Activated naive CD4-positive, alpha-beta T cell treated with Interleukin-2 at 50 U/mL for 16 hours (primary cell): ENCODE measurements at places on chromosomes 5 and 9.

DNA sequence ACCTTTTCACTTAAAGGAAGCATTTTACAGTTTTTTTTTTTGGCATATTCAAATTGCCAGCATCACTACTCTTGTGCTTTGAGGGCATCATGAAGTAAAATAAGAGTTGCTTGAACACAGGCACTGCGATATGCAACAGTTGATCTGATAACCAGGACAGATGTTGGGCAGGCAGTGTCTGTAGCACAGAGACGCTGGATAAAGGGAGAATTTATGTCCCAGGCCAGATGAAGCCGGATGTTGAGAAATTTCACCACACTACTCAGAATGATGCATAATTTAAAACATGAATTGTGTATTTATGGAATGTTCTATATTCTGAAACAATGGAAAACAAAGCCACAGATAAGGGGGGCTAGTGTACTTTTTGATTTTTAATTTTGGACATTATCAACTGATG is 71.4 kb downstream of the SLC12A2 start:
- DNase-seq, result no peak

DNA sequence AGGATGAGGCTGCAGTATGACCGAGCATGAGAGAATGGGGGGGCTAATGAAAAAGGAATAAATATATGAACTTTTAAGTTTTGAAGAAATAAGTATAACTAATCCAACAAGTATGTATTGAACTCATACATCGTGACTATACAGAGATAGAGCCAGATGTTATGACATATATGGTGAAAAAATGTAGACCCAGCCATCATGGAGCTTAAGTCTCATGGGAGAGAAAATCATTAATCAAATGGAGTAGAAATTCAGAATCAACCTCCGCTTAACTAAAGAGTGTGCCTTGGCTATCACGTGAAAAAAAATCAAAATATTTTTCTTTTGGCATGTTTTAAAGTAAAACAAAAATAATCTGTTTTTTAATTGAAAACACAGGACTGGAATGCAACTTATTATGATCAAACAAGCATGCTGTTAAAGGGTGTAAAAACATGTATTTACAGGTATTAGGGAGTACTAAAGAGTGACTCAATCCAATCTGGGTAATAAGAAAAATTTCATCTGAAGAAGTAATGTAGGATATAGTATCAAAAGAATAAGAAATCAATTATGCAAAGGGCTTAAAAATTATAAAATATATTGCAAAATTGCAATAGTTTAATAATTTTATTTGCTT is 868.5 kb upstream of the NUDT12 start:
- DNase-seq, result no peak

DNA sequence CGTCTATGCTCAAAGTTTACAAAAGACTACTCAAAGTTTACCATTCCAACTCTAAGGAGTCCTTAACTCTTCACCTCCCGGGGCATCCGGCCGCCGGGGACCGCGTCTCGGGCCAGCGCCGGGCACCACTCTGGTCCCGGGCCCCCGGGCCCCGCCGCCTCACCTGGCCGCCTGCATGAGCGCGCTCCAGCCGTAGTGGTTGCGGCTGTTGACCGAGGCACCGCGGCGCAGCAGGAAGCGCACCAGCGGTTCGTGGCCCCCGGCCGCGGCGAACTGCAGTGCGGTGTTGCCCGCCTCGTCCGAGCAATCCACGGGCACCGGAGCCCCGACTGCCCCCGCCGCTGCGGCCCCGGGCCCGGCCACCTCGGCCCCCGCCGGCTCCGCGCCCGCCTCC is 388 bp downstream of the ANKS6 start:
- peak; percentile 12 for DNase-seq

DNA sequence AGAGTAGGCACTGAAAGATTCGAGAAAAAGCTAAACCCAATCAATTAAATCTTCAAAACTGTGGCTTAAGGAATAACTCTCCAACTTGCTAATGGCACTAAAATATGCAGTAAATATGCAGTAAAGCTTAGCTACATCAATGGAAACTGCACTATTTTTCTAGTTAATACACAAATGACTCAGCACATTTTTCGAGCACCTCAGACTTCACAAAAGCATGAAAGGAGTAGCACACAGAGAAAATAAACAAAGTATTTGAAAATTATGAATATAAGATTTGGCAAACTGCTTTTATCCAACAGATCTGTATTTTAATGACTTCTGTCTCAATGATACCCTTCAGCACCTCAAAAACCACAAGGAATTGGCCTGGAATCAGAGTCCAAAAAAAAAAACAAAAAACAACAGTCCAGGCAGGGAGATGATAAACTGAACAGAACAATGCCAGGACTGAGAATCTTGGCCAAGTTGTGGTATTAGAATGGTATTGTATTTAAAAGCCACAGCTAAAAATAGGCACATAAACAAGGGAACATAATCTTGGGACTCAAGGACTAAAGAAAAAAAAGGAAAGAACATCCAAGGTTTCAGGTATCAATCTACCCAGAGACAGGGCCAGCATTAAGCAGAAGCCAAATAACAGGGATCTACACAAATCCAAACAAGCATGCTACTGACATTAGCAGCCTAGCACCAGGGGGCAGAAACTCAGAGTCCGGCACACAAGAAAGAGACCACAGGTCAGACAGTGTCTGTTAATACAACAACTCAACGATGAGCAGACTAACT is 21.4 kb downstream of the TMEM245 start:
- DNase-seq, result no peak

DNA sequence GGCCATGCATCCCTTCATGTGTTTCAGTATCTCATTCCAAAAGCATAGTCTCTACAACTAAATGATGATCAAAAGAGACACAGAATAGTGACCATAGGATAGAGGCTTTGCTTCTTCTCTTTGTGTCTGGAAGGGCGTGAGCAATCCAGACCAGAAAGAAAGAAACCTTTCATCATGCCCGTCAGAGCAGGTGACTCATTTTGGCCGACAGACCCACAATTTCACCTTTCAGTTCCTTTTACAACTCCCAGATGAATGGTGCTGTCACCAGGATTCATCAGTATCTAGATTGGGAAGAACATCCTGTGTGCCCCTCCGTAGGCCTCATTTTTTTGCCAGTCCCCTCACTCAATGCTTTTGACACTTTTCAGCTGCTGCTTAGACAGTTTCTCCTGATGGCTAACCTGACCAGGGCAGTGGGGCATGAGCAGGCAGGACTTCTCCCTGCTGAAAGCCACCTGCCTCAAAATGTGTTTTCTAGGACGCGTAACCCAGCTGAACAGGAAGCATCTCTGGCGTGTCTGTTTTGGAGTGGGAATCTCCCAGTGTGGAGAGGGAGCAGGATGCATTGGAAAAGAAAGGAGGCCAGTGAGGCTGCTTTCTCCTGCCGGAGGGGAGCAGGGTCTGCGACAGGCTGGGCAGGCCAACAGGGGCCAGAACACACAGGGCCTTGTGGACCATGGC is 21.2 kb downstream of the ABLIM3 start:
- no peak for DNase-seq

DNA sequence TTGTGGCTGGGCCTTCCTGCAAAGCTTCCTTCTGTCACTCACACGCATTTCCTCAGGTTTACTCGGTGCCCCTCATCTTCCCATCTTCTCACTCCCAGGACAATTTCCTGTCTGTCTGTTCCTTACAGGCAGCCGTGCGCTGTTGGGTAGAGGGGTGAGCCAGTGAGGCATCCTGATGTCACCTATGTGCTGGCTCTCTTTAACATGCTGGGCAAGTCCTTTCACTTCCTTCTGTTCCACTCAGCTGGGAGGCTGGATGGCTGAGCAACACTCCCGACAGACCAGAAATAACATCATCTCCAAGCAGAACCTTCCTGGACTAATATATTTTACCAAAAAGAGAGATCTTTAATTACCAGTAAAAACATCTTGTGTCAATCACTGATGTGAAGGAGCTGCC is 103.0 kb downstream of the HSD17B3 start:
- DNase-seq, result no peak

- no peak for DNase-seq
These were observed 168.0 kb upstream of the ZNF618 start for GRCh38 chr9:113707953-113708695.

- DNase-seq, result no peak
These were observed 63.3 kb downstream of the ABCA1 start for GRCh38 chr9:104864675-104865104.

DNA sequence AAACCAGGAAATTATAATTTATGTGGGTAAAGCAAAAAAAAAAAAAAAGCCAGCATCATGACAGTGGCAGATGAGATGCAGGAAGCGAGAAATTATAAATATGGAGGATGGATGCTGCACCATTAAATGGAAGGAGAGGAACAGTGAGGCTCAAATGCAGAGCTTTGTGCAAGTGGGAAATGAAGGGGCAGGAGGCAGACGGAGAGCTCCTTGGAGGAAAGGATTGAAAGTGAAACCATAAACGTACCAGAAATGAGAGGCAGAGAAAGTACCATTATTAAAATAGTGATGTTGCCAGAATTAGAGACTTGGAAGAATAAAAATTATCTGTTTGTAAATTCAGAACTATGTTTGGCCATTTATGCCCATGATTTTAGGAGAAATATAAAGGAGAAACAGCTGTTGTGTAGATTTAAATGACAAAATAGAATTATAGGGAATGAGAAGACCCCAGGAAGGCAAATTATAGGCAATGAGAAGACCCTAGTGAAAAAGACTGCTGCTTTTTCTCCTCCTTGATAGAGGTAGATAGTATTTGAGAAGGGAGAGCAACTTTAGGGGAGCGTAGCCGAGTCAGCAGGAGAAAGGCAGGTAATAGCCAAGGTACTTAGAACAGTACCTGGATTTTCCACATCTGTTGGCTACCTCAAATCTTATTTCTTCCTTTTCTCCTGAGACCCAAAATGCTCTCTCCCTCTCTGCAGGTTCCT is 341.0 kb upstream of the CD180 start:
- no peak for DNase-seq

GRCh38 chr5:55232271-55232984 is 980 bp downstream of the CCNO start:
- DNase-seq, result no peak

GRCh38 chr9:33852216-33852826 is 35.4 kb downstream of the UBE2R2 start:
- peak; percentile 54 for DNase-seq

DNA sequence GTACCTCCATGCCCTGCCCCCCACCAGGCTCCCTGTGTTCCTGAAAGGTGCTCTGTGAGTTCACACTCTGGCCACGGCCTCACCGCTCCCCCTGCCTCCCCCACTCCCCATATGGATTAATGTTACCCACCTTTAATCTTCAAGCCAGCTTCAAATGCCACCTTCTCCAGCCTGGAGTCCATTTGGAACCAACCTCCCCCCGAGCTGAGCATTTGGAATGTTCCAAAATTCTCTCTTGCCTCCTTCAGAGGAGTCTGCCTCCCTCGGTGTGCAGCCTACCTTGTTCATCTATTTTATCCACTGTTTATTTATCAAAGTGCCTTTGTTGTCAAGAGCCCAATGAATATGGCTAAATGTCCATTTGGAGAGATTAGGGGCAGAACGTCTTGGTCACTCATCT is 4.3 kb downstream of the GOLGA2 start:
- no peak for DNase-seq

GRCh38 chr5:59333416-59333815 is 560.1 kb downstream of the PDE4D start:
- no peak for DNase-seq

- DNase-seq, result no peak
These were observed 50.2 kb downstream of the OTULIN start for GRCh38 chr5:14714706-14715105.

- no peak for DNase-seq
These were observed 911.6 kb upstream of the SEMA6A start for GRCh38 chr5:117486261-117486660.

DNA sequence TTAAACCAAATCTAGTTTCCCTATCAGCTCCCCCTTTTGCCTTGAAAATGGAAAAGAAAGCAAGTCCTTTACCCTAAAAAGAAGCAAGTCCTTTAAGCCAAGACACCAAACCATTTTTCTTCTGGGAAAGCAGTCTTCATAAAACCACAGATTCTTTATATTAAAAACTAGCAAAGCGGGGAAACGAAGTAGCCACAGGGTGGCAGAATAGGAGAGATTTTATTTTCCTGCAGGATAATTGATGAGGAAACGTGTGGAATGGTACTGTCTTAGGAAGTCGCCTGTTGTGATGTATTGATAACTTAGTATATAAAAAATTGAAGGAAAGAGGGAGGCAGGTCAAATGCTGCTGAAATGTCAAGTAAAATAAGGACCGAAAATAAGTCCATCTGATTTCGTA is 41.1 kb downstream of the ZNF883 start:
- no peak for DNase-seq

- DNase-seq, result no peak
These were observed 21.4 kb upstream of the TMEM250 start for GRCh38 chr9:136140046-136140445.

DNA sequence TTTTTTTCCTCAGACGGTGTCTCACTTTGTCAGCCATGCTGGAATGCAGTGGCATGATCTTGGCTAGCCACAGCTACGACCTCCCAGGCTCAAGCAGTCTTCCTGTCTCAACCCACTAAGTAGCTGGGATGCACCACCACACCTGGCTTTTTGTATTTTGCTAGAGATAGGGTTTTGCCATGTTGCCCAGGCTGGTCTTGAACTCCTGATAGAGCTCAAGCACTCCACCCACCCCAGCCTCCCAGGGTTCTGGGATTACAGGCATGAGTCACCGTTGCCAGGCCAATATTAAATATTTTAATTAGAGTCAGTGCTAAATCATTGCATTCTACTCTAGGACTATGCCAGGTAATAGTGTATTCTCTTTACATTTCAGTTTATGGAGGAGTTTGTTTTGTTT is 41.5 kb downstream of the UBE2R2 start:
- no peak for DNase-seq

DNA sequence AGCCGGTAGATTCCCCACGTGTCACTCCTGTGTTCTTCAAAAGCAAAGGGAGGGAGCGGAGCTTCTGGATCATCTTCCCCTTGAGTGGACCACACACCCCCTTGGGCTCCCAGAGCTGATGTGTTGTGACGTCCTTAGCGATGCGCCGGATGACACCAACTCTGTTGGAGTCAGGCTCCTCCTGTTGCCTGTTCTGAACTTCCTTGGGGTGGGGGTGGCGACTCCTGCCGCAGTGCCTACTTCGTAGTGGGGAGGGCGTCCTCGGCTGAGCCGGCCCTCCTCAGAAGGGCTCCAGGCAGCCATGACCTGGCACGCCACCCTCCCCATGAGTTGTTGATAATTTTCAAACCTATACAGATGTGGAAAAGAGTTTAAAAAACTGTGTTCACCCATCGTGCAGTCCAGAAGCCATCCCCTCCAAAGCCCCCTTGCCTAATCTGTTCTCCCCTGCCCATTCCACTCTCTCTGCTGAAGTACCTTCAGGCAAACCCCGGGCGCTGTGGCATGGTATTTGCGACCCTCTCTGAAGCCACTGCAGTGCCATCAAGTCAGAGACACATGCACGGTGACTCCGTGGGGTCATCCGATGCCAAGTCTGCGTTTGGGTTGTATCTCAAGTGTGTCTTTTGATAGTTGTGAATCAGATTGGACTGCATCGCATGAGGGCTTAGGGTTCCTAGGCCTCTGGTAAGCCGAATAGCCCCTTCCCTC is 16.7 kb downstream of the EXOC3 start:
- DNase-seq, result no peak

GRCh38 chr9:13532407-13532806 is 252.9 kb upstream of the MPDZ start:
- DNase-seq, result no peak

GRCh38 chr5:176639981-176640380 is 7.3 kb upstream of the TSPAN17 start:
- DNase-seq, result no peak
